ENCODE measurements at places on chromosomes 2 and 18. TPM values are rescaled to one million over a fixed set of nuclear protein-coding genes. Genes with fewer than 3 reads are reported as not detected.
A peak's percentile ranks its signal among the peaks of the same experiment; 100 is the strongest.

- H3K4me1 ChIP-seq: peaks cover 47% of the 10 kb centered on the region
- H3K4me3 ChIP-seq: no peak overlapping the region
- no peak for DNase-seq
- peaks cover 74% of the 10 kb centered on the region for H3K36me3 ChIP-seq
These were observed 134.5 kb downstream of the NCK2 start for GRCh38 chr2:105879106-105879802.

DNA sequence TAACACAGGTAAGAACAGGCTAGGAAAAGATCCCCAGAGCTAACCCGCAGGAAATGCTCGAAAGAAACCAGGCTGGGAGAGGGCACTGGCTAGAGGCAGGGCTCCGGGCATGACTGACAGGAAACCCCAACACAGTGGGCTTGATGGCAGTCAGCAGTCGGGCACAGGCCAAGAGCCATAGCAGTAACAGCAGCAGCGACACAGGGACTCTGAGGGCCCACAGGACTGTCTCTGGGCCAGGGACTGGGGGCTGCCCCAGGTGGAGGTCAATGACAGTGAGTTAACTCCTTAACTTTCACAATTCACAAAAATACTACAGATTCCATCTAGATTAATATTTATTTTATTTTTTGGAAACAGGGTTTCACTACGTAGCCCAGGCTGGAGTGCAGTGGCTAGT is 37.3 kb upstream of the ASPRV1 start:
- H3K27ac ChIP-seq: no peak overlapping the region
- H3K4me1 ChIP-seq: peaks cover 32% of the 10 kb centered on the region
- H3K36me3 ChIP-seq: peaks cover 3% of the 10 kb centered on the region
- no peaks in the 10 kb centered on the region for H3K27me3 ChIP-seq

DNA sequence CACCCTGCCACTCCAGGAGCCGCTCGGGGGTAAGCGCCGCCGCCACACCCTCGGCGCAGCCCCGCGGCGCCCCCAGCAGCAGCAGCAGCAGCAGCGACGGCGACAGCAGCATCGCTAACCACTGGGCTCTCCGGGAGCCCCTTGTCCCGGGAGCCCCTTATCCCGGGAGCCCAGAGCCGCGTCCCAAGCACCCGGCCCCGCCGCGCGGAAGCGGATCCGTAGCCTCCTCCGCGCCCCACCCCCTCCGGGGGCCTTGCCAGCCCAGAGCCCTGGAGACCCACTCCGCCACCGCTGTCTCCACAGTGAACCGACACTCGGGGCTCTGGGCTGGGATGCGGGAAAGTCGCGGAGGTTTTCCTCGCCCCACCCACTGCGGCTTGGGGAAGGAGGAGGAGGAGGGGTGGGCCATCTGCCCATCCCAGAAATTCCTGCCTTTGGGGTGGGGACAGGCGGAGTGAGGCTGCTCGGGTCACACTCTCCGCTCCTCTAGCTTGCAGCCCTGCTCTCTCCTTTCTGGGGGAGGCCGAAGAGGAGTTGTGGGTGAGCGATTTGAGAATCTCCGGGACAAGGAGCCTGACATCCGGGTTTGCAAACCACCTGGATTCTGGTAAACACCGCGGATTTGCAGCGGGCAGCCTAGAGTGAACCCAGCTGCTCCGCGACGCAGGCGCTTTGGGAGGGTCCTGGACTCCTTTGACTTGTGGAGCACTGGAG is at the start of gene PLA2R1:
Gene PLA2R1, minus strand, starts transcription at position 324 of the 714 bp plus-strand sequence. Its CDS starts 212 bp downstream, at position 112.
- DNase-seq: no peak
- peaks cover 58% of the 10 kb centered on the region for H3K27me3 ChIP-seq
- H3K27ac ChIP-seq: no peak within 1 kb of the TSS
- H3K4me1 ChIP-seq: no peaks in the 10 kb centered on the region

- DNase-seq: peak; percentile 78
- peaks cover 27% of the 10 kb centered on the region for H3K27me3 ChIP-seq
- H3K27ac ChIP-seq: peak within 1 kb of the TSS; percentile 82
These were observed at the start of gene MTLN for GRCh38 chr2:110211938-110212858. Gene MTLN, minus strand, starts transcription at chr2:110212547. Its CDS starts 22 bp downstream, at chr2:110212525.

GRCh38 chr18:48608581-48608980 is 69.8 kb downstream of the CTIF start:
- no peaks in the 10 kb centered on the region for H3K27me3 ChIP-seq
- no peak overlapping the region for H3K27ac ChIP-seq
- DNase-seq: no peak
- no peaks in the 10 kb centered on the region for H3K4me1 ChIP-seq
- H3K4me3 ChIP-seq: no peak overlapping the region
- no peaks in the 10 kb centered on the region for H3K36me3 ChIP-seq

DNA sequence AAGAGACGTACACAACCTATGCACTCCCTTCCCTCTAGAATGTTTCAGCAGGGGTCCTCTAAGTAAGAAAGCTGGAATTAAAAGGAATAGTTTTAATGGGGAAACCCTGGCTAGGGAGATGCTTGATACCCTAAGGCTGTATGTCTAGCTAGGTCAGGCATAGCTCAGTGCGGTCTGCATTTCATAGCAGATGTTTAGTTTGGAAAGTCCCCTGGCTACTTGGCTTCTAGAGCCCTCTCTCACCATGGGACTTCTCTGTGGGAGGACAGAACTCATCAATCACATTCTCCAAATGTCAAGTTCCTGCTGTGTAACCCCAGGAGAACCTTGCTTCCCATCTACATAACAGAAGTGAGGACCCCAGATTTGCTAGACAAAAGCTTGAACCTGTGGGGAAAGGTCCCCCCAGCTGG is 24.1 kb upstream of the ANXA4 start:
- DNase-seq: no peak
- no peak overlapping the region for H3K27ac ChIP-seq
- H3K27me3 ChIP-seq: peaks cover 2% of the 10 kb centered on the region
- no peak overlapping the region for H3K4me3 ChIP-seq
- peaks cover 18% of the 10 kb centered on the region for H3K4me1 ChIP-seq

Gene DAW1
- total RNA-seq: not detected

DNA sequence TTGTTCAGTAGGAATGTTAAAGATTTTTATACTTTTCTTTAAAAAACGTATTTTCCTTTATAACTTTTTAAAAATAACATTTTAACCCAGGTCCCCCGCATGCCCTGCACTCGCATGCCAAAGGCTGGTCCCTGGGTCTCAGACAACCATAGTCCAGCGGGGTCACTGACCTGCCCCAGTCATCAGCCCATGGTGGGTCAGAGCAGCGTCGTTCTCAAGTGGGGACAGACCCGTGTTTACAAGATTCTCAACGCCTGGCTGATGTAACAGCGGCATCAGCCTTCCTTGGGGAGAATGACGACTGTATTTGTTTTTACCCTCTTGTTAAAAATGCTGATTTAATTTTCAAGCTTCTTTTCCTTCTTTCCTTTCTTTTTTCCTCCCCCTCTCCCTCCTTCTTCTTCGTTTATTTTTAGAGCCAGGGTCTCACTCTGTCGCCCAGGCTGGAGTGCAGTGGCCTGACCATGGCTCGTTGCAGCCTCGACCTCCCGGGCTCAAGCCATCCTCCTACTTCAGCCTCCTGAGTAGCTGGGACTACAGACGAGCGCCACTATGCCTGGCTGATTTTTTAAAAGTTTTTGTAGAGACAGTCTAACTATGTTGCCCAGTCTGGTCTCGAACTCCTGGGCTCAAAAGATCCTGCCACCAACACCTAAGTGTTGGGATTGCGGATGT is 1.0 kb upstream of the EFHD1 start:
- DNase-seq: no peak
- peaks cover 49% of the 10 kb centered on the region for H3K27me3 ChIP-seq
- H3K27ac ChIP-seq: no peak overlapping the region
- peaks cover 8% of the 10 kb centered on the region for H3K4me1 ChIP-seq
- H3K4me3 ChIP-seq: peak overlapping the region; percentile 44

DNA sequence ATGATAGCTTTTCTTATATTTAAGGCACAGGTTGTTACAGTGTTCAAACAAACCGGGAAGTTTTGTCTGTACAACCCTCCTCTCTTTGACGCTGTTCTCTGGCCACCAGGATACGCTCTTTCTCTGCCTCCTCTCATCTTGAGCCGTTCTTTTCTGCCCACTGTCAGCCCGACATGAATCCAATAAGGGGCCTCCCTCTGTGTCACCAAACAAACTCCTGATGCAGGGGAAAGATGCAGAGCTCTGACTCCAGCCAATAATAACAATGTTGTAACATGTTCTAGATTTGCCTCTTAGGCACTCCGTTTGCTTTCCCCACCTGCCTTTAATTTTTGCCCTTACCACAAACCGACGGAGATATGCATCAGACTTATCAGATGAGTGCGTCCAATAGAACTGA is 449.3 kb downstream of the SLC4A3 start:
- H3K4me1 ChIP-seq: no peaks in the 10 kb centered on the region
- H3K36me3 ChIP-seq: no peaks in the 10 kb centered on the region
- H3K27ac ChIP-seq: no peak overlapping the region
- no peak overlapping the region for H3K4me3 ChIP-seq

GRCh38 chr2:63862806-63863205 is 21.1 kb downstream of the UGP2 start:
- H3K27ac ChIP-seq: no peak overlapping the region
- H3K36me3 ChIP-seq: peaks cover 60% of the 10 kb centered on the region
- H3K27me3 ChIP-seq: no peaks in the 10 kb centered on the region

DNA sequence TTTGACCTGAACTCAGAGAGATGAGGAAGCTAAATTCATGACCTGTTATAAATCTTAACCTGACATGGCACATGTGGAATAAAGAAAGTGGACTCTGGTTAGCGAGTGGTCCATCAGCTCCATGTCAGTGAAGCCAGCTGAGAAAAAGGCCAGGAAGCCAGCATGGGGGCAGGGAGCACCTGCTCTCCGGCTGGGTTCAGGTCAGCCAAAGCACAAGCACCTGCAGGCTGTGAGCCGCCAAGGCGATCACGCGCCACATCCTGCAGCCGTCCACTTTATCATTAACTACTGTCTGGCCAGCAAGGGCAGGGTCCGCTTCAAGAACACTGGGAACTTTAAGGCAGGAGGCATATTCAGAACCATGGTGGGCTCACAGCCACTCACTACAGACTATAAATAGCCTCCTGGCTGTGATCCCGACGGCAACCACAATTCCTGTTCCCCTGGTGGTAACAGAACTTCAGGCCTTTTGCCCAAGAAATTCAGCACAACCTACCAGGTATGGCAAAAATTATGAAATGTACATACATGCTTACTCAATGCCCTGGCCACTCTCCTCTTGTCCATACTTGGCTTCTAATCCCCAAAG is 35.5 kb downstream of the ACVR1 start:
- no peak overlapping the region for H3K4me3 ChIP-seq
- no peak for DNase-seq
- no peaks in the 10 kb centered on the region for H3K27me3 ChIP-seq
- H3K4me1 ChIP-seq: peaks cover 22% of the 10 kb centered on the region

- H3K4me3 ChIP-seq: no peak overlapping the region
- DNase-seq: no peak
- no peak overlapping the region for H3K27ac ChIP-seq
- H3K36me3 ChIP-seq: no peaks in the 10 kb centered on the region
- peaks cover 4% of the 10 kb centered on the region for H3K27me3 ChIP-seq
These were observed 84.8 kb upstream of the RASGRP3 start for GRCh38 chr2:33391529-33392255.

GRCh38 chr2:8806885-8807704 is 30.3 kb downstream of the KIDINS220 start:
- no peak overlapping the region for H3K4me3 ChIP-seq
- DNase-seq: no peak
- peaks cover 53% of the 10 kb centered on the region for H3K36me3 ChIP-seq
- no peak overlapping the region for H3K27ac ChIP-seq
- peaks cover 20% of the 10 kb centered on the region for H3K4me1 ChIP-seq

- no peak for DNase-seq
- no peak overlapping the region for H3K27ac ChIP-seq
- H3K27me3 ChIP-seq: no peaks in the 10 kb centered on the region
These were observed 630.9 kb upstream of the FAM98A start for GRCh38 chr2:34229998-34230397.

- peak overlapping the region; percentile 8 for H3K4me3 ChIP-seq
- H3K36me3 ChIP-seq: peaks cover 19% of the 10 kb centered on the region
- peaks cover 5% of the 10 kb centered on the region for H3K27me3 ChIP-seq
- peak overlapping the region; percentile 58 for H3K27ac ChIP-seq
These were observed 46.5 kb downstream of the PLEK start for GRCh38 chr2:68411397-68412126.

Gene RAD51AP2
- not detected for total RNA-seq

DNA sequence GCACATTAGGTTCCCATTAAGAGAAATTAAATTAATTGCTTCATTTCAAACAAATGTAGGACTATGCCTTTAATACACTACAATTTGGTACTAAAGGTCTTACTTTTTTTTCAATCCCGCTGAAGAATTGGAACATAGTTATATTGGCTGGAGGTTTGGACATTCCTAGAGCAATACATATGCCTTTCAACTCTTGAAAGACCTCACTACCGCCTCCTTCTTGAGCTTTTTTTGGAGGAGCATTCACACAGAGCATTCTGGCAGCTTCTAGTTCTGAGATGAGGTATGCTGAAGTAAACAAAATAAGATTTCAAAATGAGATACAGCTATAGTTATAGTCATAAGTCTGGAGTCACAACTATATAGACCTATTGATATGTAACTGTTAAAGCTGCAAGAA is 10.9 kb downstream of the FAM98A start:
- no peak overlapping the region for H3K4me3 ChIP-seq
- peaks cover 36% of the 10 kb centered on the region for H3K36me3 ChIP-seq
- no peak for DNase-seq
- no peaks in the 10 kb centered on the region for H3K27me3 ChIP-seq

GRCh38 chr18:9637036-9637767 is 22.8 kb upstream of the PPP4R1 start:
- no peak for DNase-seq
- H3K4me1 ChIP-seq: no peaks in the 10 kb centered on the region

DNA sequence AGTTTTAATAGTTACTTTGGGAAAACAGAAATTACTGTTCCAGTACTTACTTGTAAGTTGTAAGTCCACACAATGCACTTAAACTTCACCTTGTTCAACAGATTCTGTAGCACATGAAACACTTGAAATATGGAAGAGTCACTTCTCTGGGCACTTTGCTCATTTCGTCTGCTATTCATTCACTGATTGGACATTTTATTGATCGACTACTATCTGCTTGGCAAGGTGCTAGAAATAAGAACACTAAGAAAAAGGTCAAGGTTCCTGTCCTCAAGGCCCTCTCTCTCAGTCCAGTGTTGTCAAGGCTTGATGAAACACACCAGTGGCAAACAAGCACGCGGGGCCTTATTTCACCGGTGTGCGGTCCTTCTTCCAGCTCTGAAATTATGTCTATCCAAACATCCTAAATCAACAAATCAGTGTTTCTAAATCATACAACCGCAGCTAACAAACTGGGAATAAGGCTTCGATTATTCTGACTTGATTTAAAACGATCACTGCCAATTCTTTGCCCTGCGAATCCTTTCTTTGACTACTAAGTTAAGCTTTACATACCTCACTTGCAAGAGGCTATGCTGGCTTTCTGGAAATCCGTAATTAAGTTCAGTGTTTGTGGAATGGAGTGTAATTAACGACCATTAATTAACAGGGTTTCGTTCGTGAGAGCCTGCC is 780 bp upstream of the ITGAV start:
- H3K27ac ChIP-seq: peak overlapping the region; percentile 84
- no peak for DNase-seq
- H3K4me1 ChIP-seq: peaks cover 26% of the 10 kb centered on the region
- peak overlapping the region; percentile 85 for H3K4me3 ChIP-seq
- no peaks in the 10 kb centered on the region for H3K27me3 ChIP-seq

Gene ALPG
- total RNA-seq: not detected

GRCh38 chr18:73841661-73842060 is 306.0 kb downstream of the FBXO15 start:
- H3K27me3 ChIP-seq: peaks cover 2% of the 10 kb centered on the region
- no peak overlapping the region for H3K4me3 ChIP-seq
- H3K36me3 ChIP-seq: no peaks in the 10 kb centered on the region
- DNase-seq: no peak
- H3K4me1 ChIP-seq: peaks cover 2% of the 10 kb centered on the region
- H3K27ac ChIP-seq: no peak overlapping the region
